ENCODE measurements at places on chromosomes 6 and 20.

- no peak for DNase-seq
Observed at GRCh38 chr6:120303527-120303926, 954.0 kb upstream of the MAN1A1 start.

- no peak for DNase-seq
Observed at GRCh38 chr6:152277826-152278329, 359.3 kb downstream of the SYNE1 start.

DNA sequence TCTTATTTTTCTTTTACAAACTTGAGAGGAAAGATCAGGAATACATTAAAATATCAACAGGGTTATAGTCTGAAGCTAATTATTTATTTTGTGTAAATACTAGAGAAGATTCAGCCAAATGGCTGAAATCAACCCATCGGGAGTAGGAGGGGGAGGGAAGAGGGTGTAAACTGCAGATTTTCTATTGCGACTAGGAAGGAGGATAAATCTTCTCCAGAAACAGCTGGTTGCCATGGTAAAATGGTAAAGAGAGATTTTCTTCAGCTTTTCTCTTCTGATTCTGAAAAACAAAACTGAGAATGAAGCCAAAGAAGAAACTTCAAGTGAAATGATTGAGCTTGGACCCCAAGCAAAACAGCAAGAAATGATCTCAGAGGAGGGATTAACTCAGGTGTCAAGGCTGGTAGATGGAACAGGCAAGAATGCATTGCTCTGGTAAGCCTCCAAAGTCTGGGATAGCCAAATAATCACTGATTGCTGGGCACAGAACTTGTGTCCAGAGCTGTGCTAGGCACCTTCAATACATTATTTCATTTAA is 193.5 kb upstream of the SPTLC3 start:
- no peak for DNase-seq

- DNase-seq: no peak
Observed at GRCh38 chr6:155013457-155013876, 18.4 kb downstream of the TIAM2 start.

DNA sequence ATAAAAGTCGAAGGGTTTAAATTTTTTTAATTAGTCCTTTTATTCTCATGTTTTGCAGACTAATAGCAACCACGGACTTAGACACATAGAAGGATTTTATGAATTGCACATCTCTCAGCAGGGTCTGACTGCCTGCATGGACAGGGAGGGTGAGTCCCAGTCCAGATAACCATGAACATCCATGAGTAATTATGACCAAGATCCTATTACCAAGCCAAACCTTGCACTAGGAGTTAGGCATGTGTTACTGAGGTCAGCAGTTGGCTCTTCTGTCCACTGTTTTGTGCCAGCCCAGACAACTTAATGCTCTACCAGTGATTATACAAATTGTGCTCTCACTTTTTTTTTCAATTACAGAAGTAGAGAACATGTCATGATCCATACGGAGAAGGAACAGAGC is 211.2 kb downstream of the MAFB start:
- no peak for DNase-seq

GRCh38 chr6:115001731-115002350 is 659.0 kb upstream of the HS3ST5 start:
- DNase-seq: no peak

Data from nucleus accumbens (tissue), 56 donors.